ENCODE measurements at places on chromosomes 6 and 20.

- DNase-seq, result peak; percentile 67
These were observed 15.9 kb downstream of the GPR31 start for GRCh38 chr6:167141667-167142432.

DNA sequence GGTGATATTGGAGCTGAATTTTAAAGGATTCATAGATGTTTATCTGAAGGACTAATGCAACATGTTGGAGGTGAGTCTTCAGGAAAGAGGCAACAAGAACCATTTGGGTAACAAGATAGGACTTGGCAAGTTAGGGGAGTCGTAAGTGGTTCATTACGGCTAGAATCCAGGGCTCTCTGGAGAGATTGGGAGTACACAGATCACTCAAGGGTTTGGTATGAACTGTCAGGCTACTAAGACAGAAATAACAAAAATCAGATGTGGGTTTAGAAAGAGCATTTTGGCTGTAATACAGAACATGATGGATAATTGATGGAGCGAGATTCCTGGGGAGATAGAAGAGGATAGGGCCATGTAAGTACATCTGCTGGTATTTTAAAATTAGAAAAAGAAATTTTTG, 86.3 kb upstream of the ESR1 start:
- DNase-seq, result no peak

DNA sequence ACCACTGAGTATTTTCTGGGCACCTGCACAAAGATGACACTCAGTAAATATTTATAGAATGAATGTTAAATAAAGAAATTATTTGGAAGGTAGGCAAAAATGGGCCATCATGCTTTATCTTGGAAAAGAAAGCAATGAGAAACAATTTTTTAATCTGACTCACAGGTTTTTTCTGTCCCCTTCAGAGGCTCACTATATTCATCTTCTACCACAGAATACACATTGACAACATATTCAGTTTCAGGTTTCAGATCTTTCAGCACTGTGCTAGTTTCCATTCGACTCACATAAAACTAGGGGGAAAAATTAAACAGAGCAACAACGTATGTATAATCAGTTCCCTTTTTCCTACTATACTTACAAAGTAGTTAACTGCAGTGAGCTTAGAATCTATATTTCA, 58.3 kb downstream of the COL12A1 start:
- DNase-seq, result no peak

GRCh38 chr20:54180931-54181330, 7.1 kb upstream of the CYP24A1 start:
- no peak for DNase-seq

DNA sequence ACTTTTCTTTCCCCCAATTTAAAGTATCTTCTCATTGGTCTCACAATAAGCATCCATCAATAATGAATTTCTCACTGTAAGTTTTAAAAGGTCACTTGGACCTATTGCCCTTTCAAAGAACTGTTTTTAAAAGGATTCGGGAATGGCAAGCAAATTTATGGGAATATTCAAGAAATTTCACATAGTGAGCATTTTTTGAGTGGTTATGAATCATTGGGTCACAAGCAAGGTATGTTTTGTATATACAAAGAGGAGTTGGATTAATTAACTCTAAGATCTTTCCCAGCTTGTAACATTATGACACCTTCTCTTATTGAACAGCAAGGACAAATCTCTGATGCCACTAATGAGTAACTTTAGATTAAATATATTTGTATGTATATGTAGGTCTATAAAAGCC, 165.0 kb downstream of the MOXD1 start:
- no peak for DNase-seq

- DNase-seq, result no peak
These were observed 30.5 kb downstream of the FOXO3 start for GRCh38 chr6:108591040-108591816.

GRCh38 chr6:37047689-37048402, 42.4 kb downstream of the FGD2 start:
- DNase-seq, result no peak

- DNase-seq, result no peak
These were observed 962 bp downstream of the DDX27 start for GRCh38 chr20:49219924-49220831.

DNA sequence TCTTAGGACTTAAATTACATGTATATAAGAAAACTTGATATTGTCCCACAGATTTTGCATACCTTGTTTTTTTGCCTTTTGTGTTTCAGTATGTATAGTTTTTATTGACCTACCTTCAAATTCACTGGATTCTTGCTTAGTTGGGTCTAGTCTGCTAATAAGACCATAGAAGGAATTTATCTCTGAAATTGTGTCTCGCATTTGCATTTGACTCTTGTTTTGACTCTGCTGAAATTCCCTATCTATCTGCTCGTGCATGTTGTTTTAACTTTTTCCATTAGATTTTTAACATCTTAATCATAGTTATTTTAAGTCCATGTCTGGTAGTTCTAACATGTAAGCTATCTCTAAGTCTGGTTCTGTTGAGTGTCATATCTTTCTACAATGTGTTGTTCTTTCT, 163.9 kb downstream of the SCP2D1 start:
- DNase-seq, result no peak

- DNase-seq, result no peak
These were observed 9.8 kb upstream of the ELOVL5 start for GRCh38 chr6:53358440-53359094.

DNA sequence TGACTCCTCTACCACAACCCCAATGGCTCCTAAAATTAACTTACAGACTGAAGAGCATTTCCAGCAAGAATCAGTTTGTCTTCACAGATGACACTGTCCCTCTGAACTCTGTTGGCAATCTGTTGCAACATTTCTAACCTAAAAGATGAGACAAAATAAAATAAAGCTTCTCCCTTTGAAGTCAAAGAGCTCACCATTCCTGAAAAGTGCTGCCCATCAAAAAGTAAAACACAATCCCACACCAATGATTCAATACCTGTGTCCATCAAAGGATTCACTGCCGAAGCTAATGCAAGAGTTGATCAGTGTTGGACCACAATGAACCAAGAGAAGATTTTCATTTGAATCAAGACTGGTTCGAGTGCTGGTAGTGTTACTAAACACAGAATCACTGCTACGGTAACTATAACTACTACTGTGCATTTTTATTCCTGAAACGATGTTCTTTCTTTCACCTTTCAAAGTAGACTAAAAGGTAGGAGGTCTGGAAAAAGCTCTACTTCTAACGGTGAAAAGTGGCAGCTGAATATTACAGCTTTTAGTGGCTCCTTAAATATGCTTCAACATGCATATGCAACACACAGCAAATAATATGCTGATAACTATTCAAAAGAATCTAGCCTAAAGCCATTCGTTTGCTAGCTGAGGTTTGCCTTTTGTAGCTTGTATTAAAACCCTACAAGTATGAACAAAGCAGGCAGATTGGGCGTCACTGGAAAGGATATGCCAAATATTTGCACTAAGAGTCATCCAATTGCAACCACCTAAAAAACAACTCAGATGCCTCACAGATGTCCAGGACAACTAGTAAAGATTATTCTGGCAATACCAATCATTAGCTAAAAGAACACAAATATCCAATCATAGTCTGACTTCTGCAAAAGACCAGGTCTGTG, at the start of gene DST:
TSS of gene DST (minus strand) at position 524 of the 896 bp plus-strand sequence.
- no peak for DNase-seq

GRCh38 chr20:19048995-19049501, 163.4 kb upstream of the SLC24A3 start:
- DNase-seq, result no peak

- no peak for DNase-seq
These were observed 20.3 kb downstream of the CST4 start for GRCh38 chr20:23668477-23668951.

DNA sequence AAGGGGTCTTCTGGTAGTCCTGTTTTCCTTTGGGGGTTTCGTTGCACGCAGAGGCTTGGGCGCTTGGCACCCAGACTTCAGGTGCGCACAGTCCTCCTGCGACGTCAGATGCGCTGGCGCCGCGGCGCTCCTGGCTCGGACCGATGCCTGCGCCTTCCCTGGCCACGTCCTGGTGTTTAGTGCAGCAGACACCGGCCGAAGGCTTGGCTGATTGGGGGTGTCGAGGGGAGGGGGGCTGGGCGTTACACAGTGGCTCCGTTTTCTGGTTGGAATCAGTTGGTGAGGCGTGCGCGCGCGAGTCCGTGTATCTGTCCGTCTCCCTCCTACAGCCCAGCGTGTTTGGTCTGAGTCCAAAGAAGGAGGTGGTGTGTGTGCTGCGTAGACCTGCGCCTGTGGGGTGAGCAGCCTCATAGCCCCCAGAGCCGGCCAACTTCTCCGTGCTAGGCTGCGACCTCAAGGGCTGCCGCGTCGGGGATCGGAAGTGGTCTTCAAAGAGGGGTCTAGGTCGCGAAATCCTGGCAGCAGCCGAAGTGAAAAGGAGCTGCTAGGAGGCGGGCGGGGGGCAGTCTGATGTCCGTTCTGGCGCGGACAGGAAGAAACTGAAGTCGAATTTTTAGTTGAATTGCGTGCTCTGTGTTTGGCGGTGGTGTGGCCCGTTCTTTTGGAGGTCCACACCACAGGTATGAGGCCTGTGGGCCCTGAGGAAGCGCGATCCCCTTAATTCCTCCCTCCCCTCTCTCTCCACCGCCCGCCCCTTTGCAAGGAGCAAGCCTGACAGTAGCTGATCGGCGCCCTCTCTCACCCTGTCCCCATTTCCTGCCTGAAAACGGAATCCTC, 1.5 kb downstream of the SYNDIG1 start:
- DNase-seq, result no peak

DNA sequence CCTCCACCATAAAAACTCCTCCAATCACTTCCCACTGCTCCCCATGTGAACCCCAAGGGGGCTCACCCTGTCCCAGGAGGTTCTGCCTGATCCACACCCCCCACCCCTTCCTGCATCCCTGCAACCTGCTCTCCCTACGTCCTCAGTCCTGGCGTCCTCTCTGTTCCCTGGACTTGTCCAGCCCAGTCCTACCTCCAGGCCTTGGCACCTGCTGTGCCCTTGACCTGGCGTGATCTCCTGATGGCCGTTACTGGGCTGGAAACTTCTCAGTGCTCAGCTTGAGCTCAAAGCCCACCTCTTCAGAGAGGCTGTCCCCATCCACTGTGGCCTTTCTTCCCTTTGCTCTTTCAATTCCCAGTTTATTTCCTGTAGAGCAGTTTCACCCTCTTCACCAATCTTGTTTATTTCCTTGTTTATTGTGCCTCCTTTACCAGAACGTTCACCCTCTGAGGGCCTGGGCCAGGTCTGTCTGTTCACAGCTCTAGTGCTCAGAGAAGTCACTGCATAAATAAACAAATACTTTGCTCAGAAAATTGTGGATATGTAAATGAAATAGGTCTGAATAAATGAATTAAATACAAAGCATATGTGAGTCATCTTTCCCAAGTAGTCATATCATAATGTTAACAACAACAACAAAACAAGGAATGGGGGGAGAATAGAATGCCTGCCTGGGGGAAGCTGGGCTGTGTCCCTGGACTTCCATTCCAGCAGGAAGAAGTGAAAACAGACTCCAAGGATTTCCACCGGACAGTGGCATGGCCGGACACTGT, 175.7 kb upstream of the SULF2 start:
- DNase-seq, result no peak

- DNase-seq, result no peak
These were observed 1162.8 kb upstream of the CITED2 start for GRCh38 chr6:140537211-140537610.

- DNase-seq, result no peak
These were observed 75.5 kb upstream of the TNFAIP3 start for GRCh38 chr6:137791281-137792159.

GRCh38 chr20:32231847-32232246, 24.2 kb downstream of the POFUT1 start:
- no peak for DNase-seq

GRCh38 chr6:153172815-153173214, 41.7 kb upstream of the RGS17 start:
- no peak for DNase-seq

GRCh38 chr6:26249707-26249956, 115.4 kb upstream of the BTN3A2 start:
- DNase-seq, result no peak

GRCh38 chr6:168124921-168125320, 45.9 kb upstream of the FRMD1 start:
- DNase-seq, result peak; percentile 27

- DNase-seq, result peak; percentile 72
These were observed 18.1 kb upstream of the SFT2D1 start for GRCh38 chr6:166360243-166361076.

DNA sequence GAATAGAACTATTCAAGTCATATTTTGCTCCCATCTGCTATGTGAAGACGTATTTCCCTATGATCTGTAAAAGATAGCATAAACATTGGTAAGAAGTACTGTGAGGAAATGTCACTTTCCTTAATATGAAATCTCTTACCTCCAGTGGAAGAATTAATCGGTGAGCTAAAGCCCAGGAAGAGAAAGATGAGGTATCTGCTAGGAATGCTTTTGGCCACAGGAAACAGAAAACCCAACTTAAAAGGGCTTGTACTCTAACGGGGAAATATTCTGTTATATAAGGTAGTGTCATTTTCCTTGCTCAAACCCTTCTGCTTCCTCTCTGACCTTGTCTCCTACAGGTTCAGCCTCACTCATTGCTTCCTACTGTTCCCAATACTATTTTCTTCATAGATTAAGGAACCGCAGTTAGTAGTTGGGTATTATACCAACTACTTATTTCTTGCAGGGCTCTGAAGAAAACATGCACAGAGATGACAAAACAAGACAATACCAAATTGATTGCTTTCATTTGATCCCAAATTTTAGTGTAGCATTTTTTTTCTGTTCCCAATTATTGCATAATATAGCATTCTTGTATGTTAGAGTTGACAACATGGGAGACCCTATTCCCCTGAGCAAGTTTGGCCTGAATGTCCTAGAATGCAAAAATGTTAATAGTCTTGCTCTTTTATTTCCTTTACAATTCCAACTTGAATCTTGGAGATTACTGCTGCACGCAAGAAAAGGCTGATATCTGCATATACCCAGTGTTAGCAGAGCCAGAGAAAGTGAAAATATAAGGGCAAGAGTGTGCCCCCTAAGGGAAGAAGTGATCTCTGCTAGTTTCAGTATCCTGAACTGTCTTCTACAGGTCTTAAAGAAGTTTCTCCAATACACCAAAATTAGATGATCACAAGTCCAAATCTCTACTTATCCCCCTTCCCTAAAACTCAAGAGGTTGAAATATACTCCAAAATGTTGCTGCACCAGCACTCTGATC, 65.3 kb downstream of the AFG1L start:
- no peak for DNase-seq

DNA sequence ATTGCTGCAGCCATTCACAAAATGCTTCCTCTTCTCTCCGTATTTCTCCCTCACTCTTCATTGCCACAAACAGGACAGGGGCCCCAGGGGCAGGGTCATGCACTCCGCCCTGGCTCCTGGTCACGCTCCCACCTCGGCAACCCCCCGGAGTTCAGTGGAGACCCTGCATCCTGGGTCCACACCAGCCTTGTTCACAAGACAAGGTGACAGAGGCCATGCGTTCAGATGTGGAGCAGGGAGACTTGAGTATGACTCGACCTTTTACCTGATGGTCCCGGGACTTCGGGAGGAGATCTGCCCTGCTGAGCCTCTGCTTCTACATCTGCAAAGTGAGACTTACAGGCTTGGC, 49.4 kb downstream of the ANKRD60 start:
- no peak for DNase-seq

DNA sequence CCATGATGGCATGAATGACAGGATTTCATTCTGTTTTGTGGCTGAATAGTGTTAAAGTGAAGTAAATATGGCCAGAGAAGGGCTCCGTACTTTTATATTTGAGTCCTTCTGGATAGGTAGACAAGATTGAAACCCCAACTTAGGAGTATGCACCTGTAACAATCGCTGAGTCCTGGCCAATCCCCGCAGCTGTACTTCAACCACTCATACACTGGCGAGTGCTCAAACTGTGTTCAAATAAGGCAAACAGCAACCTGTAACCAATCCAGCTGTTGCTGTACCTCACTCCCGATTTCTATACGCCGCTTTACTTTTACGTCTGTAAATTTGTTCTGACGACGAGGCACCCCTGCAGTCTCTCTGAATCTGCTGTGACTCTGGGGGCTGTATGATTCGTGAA, 6.7 kb downstream of the TTLL2 start:
- no peak for DNase-seq
